ENCODE measurements at places on chromosomes 12 and 14. TPM values are rescaled to one million over a fixed set of nuclear protein-coding genes. Genes with fewer than 3 reads are reported as not detected.

ETNK1 gene
- 26.2 TPM for total RNA-seq

SIVA1 gene
- 181 TPM for total RNA-seq

FGD4 gene
- 50.5 TPM for total RNA-seq

VRTN gene
- total RNA-seq = not detected

TSPAN11 gene
- 0.48 TPM for total RNA-seq

RTN1 gene
- total RNA-seq = 10.8 TPM

TMPRSS12 gene
- not detected for total RNA-seq

ZDHHC17 gene
- 86.1 TPM for total RNA-seq

OTUB2 gene
- total RNA-seq = 1.6 TPM

IL26 gene
- not detected for total RNA-seq

PIGH gene
- total RNA-seq = 33.8 TPM

BCL11B gene
- total RNA-seq = 2.6 TPM

FBXO33 gene
- 21.5 TPM for total RNA-seq

NT5DC3 gene
- 12.5 TPM for total RNA-seq

- DNase-seq = no peak
These were observed 11.1 kb upstream of the ETV6 start for GRCh38 chr12:11638315-11638916.

DNA sequence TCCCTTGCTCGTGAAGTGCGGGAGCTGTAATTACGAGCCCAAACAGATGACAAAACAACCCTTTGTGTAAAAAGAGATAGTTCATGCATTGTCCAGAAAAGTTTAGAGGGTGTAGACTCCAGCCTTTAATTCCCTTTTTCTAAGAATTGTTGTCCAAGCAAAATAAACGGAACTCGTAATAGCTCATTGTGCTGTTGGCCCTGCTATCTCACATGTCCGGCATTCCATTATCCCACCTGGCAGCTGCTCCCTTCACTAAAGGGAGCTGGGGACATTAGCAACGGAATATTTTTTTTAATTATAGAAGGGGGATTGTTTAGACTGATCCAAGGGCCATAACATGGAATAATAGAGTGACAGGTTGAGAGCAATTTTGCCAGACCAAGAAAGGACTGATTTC, 277.5 kb upstream of the TBX3 start:
- no peak for DNase-seq

DNA sequence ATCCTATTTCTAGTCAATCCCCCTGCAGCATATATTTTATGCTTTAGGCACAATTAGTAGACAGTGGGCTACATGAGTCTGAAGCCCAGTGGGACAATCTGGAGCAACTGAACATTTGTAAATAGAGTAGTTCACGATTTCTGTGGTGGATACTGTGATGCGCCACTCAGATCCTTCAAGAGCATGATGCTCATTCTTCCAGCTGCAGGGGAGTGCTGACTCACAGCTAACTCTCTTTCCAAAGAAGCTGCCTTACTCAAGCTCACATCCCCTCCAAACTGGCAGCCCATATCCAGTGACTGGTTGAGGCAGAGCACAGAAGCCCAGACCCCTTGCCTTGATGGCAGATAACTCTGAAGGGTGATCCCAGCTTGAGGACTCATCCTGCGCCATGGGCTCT, 224.2 kb upstream of the EEA1 start:
- no peak for DNase-seq

- DNase-seq = no peak
These were observed 114.1 kb downstream of the CCDC60 start for GRCh38 chr12:119448611-119449131.

GRCh38 chr14:74655599-74656395, 43.8 kb upstream of the LTBP2 start:
- DNase-seq = no peak

DNA sequence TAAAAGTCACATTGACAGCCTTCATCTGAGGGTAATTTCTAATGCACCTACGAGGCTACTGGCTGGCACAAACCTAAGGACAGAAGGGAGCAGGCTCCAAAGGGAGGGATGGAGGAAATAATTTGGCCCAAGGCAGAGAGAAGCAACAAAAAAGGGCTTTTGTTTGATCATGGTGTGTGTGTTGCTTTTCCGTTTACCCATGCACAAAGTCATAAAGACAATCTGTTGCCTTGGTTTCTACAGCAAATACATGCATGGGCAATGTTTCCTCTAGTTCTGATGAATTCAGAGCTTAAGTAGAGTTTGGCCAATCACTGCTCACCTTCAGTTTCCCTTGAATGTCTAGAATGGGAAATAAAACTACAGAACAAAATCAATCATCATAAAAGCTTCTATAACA, 262.5 kb upstream of the CAND1 start:
- DNase-seq = no peak

DNA sequence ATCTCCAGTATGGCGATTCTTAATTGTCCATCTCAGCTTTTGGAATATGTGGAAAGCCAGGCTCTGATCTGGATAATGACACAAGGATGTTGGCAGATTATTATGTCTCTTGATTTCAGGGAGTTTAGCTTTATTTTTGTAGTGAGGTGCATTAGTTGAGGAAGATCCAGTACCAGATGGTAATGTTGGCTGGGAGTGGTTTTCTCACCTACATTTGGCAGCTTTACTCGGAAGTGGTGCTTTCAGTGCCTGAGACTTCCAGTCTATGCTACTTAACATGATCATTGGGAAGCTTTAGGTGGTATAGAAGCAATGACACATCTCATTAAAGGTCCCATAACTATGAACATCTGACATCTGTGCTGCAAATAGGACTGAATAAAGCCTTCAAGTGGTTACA, 7.5 kb downstream of the SLC15A5 start:
- no peak for DNase-seq

DNA sequence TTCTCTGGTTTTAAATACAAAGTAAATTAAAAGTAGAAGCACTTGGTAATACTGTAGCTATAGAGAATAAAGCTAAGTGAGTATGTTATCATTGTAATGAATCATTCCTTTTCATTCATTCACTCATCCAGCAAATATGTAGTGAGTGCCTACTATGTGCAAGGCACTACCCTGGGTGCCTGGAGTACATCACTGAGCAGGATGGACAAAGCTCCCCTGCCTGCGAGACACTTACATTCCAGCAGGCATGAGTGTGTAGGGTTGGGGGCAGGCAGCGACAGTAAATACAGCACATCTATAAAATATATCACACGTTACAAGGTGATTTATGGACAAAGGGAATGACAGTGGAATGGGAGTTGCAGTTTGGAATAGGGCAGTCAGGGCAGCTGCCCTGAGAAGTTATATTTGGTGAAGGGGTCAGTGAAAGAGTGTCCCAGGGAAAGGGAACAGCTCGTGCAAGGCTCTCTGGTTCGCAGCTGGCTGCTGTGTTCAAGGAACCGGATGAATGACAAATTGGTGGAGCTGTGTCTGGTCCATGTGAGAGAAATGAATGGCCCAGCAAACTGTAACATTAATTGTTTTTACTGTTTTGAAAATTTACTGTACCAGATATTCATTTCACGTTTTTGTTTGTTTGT, 159.6 kb downstream of the CRADD start:
- no peak for DNase-seq

DNA sequence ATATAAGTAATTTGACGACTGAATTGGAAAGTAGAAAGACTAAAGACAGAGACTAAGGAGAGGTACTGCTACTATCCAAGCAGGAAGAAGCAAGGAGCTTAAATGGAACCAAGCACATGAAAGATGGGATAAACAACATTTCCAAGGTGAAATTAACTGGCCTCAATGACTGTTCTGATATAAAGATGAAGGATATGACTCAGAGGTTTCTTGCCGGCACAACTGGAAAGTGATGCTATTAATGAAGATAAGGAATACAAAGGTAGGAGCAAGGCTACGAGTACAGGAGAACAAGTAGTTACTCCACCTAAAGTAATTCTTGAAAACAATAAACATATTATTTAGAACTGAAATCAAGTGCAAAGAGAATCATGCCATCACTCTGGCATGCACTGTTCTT, 6.4 kb downstream of the SNX6 start:
- no peak for DNase-seq

DNA sequence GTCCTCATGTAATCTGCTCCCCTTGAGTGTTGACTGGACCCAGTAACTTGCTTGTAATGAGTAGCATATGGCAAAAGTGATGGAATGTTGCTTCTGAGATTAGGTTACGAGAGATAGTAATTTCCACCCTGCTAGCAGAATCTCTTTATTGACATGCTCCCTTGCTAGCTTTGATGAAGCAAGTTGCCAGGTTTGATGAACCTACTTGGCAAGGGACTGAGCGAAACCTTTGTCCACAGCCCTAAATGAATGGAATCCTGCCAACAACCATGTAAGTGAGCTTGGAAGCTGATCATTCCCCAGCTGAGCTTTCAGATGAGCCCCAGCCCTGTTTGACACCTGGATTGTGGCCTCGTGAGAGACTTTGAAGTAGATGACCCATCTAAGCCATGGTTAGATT, 120.8 kb upstream of the PLXNC1 start:
- no peak for DNase-seq

DNA sequence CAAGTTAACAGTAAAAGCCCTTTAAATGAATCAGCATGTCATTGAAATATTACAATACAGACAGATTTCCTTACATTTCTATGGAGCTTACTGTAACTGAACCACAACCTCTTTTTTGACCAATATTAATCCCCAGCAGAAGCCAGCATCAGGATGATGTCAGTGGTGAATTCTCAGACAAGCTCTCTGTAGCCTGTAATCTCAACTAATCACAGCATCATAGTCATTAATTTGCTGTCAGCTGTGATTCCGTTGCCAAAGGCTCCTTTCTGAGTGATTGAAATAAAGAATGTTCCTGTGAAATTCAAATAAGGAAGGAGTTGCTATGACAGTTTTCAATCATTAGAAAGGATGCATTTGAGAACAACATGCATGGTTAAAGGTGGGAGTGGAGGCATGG, 323.1 kb downstream of the PDZRN4 start:
- no peak for DNase-seq

DNA sequence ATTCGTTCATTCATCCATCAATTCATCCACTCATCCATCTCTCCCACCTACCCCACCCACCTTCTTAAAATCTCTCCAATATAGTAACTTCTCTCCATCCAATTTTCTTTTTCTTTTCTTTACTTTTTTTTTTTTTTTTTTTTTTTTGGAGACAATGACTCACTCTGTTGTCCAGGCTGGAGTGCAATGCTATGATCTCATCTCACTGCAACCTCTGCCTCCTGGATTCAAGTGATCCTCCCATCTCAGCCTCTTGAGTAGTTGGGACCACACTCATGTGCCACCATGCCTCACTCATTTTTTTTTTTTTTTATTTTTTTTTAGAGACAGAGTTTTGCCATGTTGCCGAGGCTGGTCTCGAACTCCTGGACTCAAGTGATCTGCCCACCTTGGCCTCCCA, 118.4 kb downstream of the SUDS3 start:
- no peak for DNase-seq

DNA sequence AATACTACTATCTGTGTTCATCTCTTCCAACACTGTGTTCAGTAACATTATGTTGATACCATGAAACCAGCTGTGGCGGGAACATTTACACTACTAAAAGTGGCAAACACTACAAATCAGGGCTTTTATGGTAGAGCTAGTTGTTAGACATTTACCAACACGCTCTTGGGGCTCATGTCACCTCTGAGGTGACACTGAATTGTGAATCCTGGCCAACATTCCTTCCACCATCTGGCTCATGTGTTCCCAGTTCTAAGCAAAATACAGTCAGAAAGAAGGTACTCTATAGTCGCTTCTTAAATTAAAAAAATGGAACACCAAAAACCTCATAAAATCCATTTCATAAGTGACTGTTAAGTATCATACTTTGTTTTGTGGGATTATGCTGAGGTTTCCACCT, 436.6 kb downstream of the FUT8 start:
- DNase-seq = no peak

- peak; percentile 41 for DNase-seq
These were observed 393.2 kb downstream of the TMEM121 start for GRCh38 chr14:105919458-105920150.

- no peak for DNase-seq
These were observed 42.2 kb upstream of the CRACR2A start for GRCh38 chr12:3795066-3795465.

DNA sequence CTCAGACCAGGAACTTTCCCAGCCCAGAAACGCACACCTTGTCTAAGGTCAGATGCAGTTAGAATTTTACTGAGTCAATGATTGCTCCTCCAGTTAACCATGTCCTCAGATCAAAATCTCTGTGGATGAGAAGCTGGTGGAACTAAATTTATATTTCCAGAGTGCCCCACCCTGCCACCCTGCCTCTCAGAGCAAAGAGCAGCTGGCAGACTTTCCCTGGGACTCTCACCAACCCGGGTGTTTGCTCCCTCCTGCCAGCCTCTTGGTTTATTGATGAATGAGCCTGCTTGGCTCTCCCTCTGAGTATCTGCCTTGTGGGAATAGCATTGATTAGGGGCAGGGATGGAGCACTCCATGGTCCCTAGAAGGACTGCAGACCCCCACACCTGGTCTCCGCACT, 5.9 kb upstream of the KRT1 start:
- DNase-seq = no peak

- DNase-seq = no peak
These were observed 66.5 kb upstream of the ABCD2 start for GRCh38 chr12:39685854-39686657.

GRCh38 chr14:77667331-77667730, 40.5 kb downstream of the ALKBH1 start:
- DNase-seq = no peak

- peak; percentile 64 for DNase-seq
These were observed 20.1 kb downstream of the STX2 start for GRCh38 chr12:130818635-130819576.

DNA sequence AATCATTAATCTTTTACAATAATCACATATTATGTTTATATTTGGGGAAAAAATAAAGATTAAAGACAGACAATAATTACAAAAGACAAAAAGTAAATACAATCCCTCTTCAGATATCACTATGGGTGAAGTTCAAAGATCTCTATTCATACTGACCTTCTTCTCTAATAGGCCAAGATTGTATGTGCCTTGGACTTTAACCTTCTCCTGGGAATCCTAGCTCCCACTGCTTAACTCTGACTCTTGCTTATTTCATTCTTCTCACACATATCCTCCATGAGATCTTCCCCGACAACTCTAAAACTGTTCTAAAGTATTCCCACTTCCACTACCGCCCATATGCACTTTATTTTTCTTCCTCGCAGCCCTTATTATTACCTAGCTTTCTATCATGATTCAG, 83.8 kb downstream of the EEA1 start:
- DNase-seq = no peak

GRCh38 chr12:97380440-97380839, 82.2 kb upstream of the RMST start:
- no peak for DNase-seq
